Activated T-cell treated with anti-CD3 and anti-CD28 coated beads, Interleukin-2, amount 50 U/mL, for 1 hour (primary cell): ENCODE measurements at places on chromosomes 1 and 21.
A peak's percentile ranks its signal among the peaks of the same experiment; 100 is the strongest.

DNA sequence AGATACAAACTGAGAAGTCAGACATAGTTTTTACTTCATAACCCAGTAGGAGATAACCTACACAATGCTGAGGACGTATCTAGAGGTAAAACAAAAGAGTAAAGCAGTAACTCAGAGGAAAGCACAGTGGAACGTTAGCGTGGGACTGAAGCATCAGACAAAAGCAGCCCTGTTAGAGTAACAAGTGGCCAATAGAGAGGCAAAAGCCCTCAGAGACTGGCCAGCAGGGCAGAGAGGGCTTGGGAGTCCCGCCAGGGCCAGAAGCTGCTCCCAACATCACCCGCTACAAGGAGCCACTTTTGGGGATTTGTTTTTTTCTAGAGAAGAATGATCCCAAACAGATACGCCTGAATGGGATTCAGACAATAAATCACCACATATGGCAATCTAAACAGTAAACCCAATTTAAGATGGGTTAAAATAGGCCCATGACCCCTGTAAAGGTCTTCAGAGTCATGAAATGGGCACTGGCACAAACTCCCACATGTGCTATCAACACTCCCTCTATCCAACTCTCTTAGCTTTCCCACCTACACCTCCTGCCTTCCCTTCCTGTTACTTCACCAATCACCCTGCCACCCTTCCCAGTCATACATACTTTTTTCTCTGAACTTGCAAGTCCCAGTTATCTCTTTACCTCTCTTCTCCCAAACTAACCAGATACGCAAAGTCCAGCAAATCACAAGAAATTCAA, 17.2 kb downstream of the TADA1 start:
- no peak for DNase-seq

DNA sequence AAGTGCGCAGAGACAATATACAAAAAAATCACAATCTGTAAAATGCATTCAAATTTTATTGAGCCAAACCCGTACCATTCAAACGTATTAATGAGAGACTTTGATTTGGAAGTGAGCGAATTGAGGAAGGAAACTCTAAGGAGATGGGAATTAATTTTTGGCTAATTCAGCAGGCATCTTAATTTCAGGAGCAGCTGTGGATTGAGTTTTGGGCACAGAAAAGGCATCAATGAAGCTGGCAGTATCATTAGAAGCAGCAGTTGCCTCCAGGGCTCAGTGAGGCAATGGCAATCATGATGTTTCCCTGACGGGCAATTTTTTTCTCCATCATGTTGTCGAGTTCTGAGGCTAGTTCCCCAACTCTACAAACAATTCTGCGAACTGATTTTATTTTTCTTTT, 2041.6 kb downstream of the NCAM2 start:
- DNase-seq, result no peak

- no peak for DNase-seq
Observed at GRCh38 chr21:44875316-44875700, 1.8 kb upstream of the PTTG1IP start.

GRCh38 chr1:107254306-107254705, 113.5 kb downstream of the NTNG1 start:
- DNase-seq, result no peak

DNA sequence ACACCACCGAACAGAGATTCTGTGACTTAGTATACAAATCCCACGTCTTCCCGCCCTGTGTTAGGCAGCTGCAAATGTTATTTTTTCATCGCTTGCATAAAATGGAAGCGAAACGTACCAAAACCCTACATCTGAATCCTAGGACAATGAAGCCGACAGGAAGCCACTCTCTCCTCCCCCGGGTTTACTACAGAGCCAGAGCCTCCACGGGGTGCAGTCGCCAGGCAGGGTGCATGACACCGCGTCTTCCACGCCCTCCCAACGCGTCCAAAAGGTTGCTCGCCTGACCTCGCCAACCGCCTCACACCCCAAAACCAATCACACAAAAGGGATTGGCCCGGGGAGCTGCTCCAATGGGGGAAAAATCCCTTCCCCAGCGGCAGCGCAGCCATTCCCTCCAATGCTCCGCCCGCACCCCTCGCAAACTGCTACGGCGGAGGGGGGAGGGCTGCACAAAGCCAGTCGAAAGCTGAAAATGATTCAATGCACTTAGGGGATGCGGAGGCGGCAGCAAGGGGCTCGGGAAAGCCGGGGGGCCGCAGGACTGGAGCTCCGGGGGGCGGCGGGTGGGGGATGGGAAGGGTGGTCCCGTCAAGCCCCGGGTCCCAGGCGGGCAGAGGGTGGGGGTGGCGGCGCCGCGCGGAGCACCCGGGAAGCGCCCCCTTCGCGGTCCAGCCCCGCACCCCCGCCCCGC, 701 bp downstream of the CEP170 start:
- no peak for DNase-seq

DNA sequence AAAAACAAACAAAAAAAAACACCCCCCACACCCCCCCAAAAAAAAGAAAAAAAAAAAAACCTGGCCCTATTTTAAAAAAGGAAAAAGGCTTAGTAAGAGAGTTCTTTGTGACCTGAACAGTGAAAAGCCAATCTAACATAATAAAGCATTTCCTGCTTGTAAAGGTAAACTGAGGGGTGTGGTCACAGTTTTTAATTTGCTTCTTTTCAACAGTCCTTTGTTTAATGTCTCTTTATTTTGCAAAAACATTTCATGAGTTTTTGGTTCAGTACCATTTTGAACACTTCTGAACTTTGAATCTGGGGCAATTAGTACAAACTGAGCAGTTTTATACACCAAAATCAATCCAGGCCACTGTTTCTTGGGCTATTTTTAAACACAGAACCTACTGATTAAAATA, 37.6 kb downstream of the TOR3A start:
- DNase-seq, result no peak

GRCh38 chr1:218371927-218372672, 27.0 kb downstream of the TGFB2 start:
- no peak for DNase-seq

GRCh38 chr1:97088391-97088790, 366.8 kb downstream of the PTBP2 start:
- no peak for DNase-seq

DNA sequence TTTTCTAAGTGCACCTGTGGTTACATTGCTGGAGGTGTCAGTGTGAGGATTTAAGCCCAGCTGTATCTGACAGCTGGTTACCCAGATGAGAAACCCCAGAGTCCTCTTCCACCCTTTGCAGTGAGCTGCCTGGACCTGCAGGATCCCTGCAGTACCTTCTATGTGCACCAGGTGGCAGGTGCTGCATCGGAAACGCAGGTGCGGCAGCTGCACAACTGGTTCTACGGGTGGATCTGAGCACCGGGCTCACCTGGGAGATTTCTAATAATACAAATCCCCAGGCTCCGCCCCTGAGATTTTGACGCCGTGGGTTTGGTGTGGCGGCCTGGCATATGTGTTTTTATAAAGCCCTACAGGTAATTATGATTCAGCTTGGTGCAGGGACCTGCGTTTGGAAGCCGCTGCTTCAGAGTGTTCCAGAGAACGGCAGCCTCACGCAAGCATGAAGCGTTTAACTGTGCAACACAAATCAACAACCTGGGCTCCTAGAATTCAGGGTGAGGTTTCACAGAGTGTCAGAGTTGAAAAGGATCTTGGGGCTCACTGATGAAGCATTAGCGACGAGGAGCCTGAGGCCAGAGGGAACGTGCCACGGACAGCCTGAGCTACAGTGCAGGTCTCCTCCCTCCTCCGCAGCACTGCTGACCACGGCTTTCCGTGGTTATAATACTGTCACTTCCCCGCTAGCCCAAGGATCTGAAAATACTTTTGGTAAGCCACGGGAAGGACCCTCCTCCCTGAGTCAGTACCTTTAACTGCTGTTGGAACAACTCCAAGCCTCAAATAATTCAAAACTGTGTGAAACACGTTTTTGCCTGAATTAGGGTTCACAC, 96.7 kb upstream of the TRABD2B start:
- DNase-seq, result peak; percentile 75

GRCh38 chr1:161139766-161140165, 7.3 kb upstream of the DEDD start:
- no peak for DNase-seq

DNA sequence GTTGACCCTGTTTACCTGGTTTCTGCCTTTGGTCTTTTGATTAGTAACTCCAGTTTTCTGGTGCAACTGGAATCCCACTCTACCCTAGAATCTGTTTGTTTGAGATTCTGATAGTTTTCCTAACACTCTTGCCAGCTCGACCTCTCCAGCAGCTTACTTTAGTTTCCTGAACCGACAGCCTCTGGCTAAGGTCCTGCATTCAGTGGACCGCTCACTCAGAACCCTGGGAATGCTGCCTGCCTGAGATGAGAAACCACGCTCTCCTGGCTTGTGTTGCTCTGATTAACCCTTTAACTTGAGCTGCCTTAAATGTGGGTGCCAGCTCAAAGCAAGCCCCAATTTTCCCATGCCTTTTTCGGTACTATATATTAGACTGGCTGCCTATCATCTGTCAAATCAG, 45.3 kb upstream of the SIPA1L2 start:
- no peak for DNase-seq

GRCh38 chr1:206062464-206062863, 9.5 kb downstream of the RHEX start:
- no peak for DNase-seq

DNA sequence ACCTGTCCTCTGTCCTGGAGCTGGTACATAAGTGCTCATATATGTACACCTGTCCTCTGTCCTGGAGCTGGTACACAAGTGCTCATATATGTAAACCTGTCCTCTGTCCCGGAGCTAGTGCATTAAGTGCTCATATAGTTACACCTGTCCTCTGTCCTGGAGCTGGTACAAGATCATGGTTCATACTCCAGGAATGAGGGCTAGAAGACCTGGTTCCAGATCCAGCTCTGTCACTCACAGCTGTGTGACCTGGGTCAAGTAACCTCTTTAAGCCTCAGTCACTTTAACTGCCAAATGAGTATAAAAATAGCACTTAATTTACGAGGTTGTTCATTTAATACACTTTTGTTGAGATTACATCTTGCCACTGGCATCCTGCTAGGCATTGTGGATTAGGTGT, 28.0 kb downstream of the SMYD3 start:
- DNase-seq, result no peak

DNA sequence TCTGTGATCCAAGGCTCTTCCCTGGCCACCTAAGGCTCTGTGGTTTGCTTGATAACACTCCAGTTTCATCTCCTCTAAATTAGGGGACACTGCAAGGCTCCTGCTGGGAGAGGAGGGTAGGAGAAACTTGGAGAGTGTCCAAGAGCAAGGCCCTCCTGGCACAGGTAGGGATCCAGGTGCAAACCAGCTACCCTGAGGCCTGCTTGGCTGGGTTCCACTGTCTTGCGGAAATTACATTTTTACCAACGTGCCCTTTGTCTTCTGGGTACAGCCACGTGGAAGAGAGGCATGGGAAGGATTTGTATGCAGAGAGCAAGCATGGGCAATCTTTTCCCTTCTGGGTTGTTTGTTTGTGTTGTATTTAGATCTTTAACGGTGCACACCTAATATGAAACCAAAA, 132.5 kb downstream of the PRDM2 start:
- no peak for DNase-seq

GRCh38 chr1:93350322-93350721, 4.6 kb downstream of the DR1 start:
- no peak for DNase-seq

DNA sequence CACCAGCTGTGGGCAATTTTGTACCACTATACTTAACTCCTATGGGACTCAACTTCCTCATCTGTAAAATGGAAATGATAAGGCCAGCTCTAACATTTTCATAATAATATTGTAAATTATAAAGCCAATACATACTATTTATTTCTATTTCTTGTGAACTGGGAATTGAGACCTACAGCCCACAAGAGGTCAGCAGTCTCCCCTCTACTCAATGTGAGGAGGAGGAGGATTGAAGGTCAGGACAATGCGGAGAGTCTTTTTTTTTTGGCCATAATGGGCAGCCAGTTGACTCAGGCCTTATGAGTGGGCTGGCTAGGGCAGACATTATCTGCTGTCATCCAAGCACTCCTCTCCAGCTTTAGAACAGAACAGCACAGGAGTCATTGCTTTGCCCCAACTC, 90.5 kb downstream of the NUF2 start:
- no peak for DNase-seq

- DNase-seq, result peak; percentile 29
Observed at GRCh38 chr21:42118901-42119300, 47.8 kb downstream of the UMODL1 start.

DNA sequence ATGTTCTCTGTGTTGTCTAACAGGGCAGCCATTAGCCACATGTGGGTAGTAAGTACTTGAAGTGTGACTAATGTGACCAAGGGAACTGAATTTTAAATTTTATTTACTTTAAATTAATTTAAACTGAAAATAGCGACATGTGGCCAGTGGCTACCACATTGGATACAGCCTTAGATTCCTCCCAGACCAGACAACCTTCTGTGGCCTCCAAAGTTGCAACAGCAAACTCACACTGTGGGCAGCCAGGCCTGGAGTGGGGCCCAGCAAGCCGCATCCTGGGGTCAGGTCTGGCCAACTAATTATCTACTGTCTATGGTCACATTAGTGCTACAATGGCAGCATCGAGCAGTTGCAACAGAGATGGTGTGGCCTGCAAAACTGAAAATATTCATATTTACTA, 11.7 kb downstream of the EIF2D start:
- no peak for DNase-seq

DNA sequence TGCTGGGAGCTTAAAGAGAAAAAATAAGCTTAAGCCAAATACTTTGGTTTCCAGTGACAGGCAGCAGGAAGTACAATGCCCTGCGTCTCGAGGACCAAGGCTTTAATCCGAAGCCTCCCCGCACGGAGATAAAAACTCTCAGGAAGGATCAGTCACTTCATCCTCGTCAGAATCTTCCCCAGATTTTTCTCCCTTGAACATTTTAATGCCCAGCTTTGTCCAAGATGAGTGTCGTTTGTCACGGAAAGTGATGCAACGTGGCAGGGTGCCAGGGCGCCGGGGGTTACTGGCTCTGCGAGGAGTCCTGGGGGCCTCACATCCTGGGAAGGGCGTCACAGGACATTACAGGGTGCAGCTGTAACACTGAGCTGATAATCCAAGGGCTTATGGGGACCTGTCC, 25.2 kb upstream of the PCBP3 start:
- peak; percentile 15 for DNase-seq

- no peak for DNase-seq
Observed at GRCh38 chr1:204623365-204623893, 62.1 kb downstream of the LRRN2 start.

DNA sequence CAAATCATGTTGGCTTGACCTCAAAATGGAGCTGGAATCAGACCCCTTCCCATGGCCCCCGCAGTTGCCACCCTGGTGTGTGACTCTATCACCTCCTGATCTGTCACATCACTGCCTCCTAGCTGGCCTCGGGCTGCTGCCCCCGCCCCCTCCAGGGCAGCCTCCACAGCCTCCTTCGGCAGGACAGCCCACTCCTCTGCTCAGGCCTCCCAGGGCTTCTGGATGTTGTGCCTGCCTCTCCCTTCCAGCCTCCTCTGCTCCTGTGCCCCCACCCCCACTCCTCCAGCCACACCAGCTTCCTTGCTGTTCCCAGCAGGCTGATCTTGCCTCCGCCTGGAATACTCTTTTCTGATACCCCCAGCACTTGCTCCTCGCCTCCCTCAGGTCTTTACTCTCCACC, 134.4 kb upstream of the EDN2 start:
- DNase-seq, result no peak

DNA sequence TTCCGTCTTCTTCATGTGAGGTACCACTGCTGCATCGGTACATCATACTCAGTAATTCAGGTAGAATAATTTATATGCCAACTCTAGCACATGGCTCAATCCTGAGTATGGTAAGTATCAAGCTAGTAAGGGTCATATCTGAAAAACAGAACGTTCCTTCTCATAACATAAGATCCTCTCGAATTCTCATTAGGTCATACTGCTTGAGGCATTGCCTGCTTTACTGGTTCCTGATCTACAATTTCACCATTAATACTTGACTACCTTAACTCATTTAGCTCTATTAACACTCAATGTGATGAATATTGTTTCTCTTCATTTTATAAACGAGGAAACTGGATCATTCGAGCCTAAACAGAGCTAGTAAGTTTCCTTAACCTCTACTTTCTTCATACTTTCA, 871.6 kb downstream of the BRINP3 start:
- no peak for DNase-seq
